ENCODE measurements at places on chromosomes 12 and 14.

GRCh38 chr14:94494085-94494484 is 15.2 kb downstream of the SERPINA12 start:
- H3K27ac ChIP-seq = no peak overlapping the region
- no peak overlapping the region for H3K4me3 ChIP-seq
- no peaks in the 10 kb centered on the region for H3K4me1 ChIP-seq
- no peaks in the 10 kb centered on the region for H3K36me3 ChIP-seq
- no peak for DNase-seq

DNA sequence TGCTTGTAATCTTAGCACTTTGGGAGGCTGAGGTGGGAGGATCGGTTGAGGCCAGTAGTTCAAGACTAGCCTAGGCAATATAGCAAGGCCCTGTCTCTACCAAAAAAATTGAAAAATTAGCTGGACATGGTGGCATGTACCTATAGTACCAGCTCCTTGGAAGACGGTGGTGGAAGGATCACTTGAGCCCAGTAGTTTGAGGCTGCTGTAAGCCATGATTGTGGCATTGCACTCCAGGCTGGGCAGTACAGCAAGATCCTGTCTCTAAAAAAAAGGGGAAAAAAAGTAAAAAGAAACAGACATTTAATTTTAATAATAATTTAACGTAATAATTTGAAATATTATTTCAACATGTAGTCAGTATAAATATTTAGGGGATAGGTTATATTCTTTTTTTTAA is 16.1 kb downstream of the MON2 start:
- no peak overlapping the region for H3K27ac ChIP-seq
- no peak overlapping the region for H3K4me3 ChIP-seq
- H3K27me3 ChIP-seq = no peaks in the 10 kb centered on the region
- H3K4me1 ChIP-seq = peaks cover 16% of the 10 kb centered on the region

GRCh38 chr12:93146970-93147369 is 217.9 kb upstream of the EEA1 start:
- peaks cover 4% of the 10 kb centered on the region for H3K36me3 ChIP-seq
- no peak overlapping the region for H3K27ac ChIP-seq
- no peak overlapping the region for H3K4me3 ChIP-seq

- no peaks in the 10 kb centered on the region for H3K36me3 ChIP-seq
- no peaks in the 10 kb centered on the region for H3K4me1 ChIP-seq
- no peak overlapping the region for H3K4me3 ChIP-seq
- H3K27me3 ChIP-seq = peaks cover 7% of the 10 kb centered on the region
- no peak overlapping the region for H3K27ac ChIP-seq
Measured at GRCh38 chr14:105205673-105206208, 24.6 kb upstream of the NUDT14 start.

DNA sequence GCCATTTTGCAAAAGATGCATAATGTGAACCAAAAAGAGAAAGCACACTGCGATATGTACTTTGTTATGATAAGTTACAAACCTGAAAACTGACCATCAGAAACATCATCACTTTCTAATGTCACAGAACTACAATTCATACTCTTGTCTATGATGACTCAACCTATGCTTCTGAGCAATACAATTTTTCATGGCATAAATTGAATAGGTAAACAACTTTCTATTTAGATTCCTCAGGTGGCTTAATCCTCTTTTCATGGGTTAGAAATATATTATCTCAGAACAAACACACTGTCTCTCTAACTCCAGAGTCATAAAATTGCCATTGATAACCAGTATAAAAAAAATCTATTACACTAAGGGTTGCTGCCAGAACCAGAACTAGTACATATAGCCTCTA is 1715.0 kb upstream of the FLRT2 start:
- no peak for DNase-seq
- no peak overlapping the region for H3K27ac ChIP-seq
- no peaks in the 10 kb centered on the region for H3K27me3 ChIP-seq
- H3K36me3 ChIP-seq = no peaks in the 10 kb centered on the region

- H3K4me3 ChIP-seq = no peak overlapping the region
- H3K27me3 ChIP-seq = peaks cover 4% of the 10 kb centered on the region
- H3K4me1 ChIP-seq = no peaks in the 10 kb centered on the region
Measured at GRCh38 chr12:130713581-130713991, 2.5 kb downstream of the RIMBP2 start.

- peaks cover 83% of the 10 kb centered on the region for H3K4me1 ChIP-seq
- H3K27me3 ChIP-seq = no peaks in the 10 kb centered on the region
- no peak overlapping the region for H3K27ac ChIP-seq
- H3K4me3 ChIP-seq = no peak overlapping the region
Measured at GRCh38 chr14:71451501-71451900, 480.7 kb upstream of the RGS6 start.

- H3K36me3 ChIP-seq = no peaks in the 10 kb centered on the region
- no peaks in the 10 kb centered on the region for H3K4me1 ChIP-seq
- no peak overlapping the region for H3K27ac ChIP-seq
- no peak for DNase-seq
- no peak overlapping the region for H3K4me3 ChIP-seq
Measured at GRCh38 chr14:28576523-28576922, 190.1 kb upstream of the FOXG1 start.

- H3K27me3 ChIP-seq = no peaks in the 10 kb centered on the region
- no peak overlapping the region for H3K4me3 ChIP-seq
- H3K4me1 ChIP-seq = no peaks in the 10 kb centered on the region
- no peak overlapping the region for H3K27ac ChIP-seq
Measured at GRCh38 chr14:36113341-36113740, 63.2 kb downstream of the PTCSC3 start.

DNA sequence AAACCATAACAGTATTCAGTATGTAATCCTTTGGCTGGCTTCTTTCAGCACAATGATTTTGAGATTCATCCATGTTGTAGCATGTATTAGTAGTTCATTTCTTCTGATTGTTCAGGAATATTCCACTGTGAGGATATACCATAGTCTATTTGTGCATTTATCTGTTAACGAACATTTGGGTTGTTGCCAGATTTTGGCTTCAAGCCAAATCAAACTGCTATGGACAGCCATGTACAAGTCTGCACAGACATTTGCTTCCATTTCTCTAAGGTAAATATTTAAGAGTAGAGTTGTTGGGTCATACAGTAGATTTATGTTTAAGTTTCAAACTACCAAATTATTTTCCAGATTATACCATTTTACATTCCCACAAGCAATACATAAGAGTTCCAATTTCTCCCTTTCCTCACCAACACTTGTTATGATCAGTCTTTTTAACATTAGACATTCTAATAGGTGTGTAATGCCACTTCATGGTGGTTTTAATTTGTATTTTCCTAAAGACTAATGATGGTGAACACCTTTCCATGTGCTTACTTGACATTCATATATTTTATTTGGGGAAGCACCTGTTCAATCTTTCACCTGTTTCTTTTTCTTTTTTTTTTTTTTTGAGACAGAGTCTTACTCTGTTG is 56.6 kb downstream of the ZFYVE21 start:
- no peak overlapping the region for H3K4me3 ChIP-seq
- no peaks in the 10 kb centered on the region for H3K4me1 ChIP-seq
- H3K27ac ChIP-seq = no peak overlapping the region
- no peaks in the 10 kb centered on the region for H3K27me3 ChIP-seq
- no peak for DNase-seq

- peaks cover 21% of the 10 kb centered on the region for H3K36me3 ChIP-seq
- H3K27me3 ChIP-seq = no peaks in the 10 kb centered on the region
- no peak overlapping the region for H3K4me3 ChIP-seq
Measured at GRCh38 chr14:92675976-92676375, 72.5 kb downstream of the LGMN start.

- H3K27me3 ChIP-seq = no peaks in the 10 kb centered on the region
- no peak for DNase-seq
Measured at GRCh38 chr12:45827974-45828373, 98.5 kb downstream of the ARID2 start.

GRCh38 chr12:93237235-93237915 is 140.3 kb upstream of the NUDT4 start:
- H3K4me3 ChIP-seq = no peak overlapping the region
- DNase-seq = no peak
- H3K27me3 ChIP-seq = no peaks in the 10 kb centered on the region
- peaks cover 17% of the 10 kb centered on the region for H3K36me3 ChIP-seq
- H3K27ac ChIP-seq = no peak overlapping the region

DNA sequence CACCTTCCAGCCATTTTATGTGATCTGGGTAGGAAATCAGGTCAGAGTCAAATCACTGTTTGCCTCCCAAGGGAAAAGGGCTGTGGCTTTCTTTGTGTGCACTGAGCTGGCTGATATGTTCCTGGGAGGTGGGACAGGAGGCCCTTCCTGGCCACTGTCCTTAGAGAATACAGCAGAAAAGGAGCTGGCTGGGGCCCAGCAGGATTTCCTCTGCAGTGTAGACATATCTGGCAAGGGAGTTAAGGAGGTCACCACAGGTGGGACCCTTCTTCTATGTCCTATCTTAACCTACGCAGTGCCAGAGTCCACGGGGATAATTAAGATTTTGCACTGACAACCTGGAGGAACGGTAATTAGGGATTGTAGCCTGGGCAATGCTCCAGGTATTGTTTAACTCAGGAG is 145.3 kb downstream of the NTF3 start:
- peaks cover 14% of the 10 kb centered on the region for H3K27me3 ChIP-seq
- H3K4me1 ChIP-seq = peaks cover 19% of the 10 kb centered on the region
- no peak for DNase-seq
- no peaks in the 10 kb centered on the region for H3K36me3 ChIP-seq

- H3K4me1 ChIP-seq = no peaks in the 10 kb centered on the region
- no peaks in the 10 kb centered on the region for H3K36me3 ChIP-seq
- peaks cover 1% of the 10 kb centered on the region for H3K27me3 ChIP-seq
- H3K27ac ChIP-seq = no peak overlapping the region
- DNase-seq = no peak
Measured at GRCh38 chr12:72093424-72093823, 154.8 kb downstream of the TPH2 start.

DNA sequence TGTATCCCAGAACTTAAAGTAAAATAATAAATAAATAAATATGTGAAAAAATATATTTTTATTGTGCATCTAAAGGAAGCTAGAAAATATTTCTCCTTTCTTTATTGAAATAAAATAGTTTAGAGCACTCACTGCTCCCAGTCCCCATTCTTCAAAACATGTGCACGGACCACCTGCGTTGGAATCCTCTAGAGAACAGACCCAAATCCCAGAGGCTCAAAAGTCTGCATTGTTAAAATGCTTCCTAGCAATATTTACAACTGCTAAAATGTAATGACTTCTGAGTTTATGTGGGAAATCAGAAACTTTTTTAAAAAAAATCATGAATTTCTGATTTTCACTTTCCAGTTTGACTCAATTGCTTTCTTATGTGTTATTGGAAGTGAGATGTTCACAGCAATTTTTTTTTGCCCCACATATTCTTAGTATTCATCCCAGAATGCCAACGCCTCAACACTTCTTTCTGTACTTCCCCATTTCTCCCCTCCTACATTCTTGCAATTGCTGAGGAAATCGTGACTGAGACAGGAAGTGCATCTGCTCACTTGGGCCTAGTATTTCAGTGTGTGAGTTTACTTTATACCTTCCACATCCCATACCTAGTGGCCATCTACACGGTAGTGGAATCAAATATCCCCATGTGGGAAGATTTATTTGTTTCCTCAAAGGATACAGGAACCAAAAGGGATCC is 116.0 kb upstream of the FLRT2 start:
- peaks cover 5% of the 10 kb centered on the region for H3K36me3 ChIP-seq
- H3K27ac ChIP-seq = no peak overlapping the region
- H3K4me1 ChIP-seq = peaks cover 58% of the 10 kb centered on the region
- DNase-seq = no peak
- peaks cover 2% of the 10 kb centered on the region for H3K27me3 ChIP-seq
- H3K4me3 ChIP-seq = no peak overlapping the region

DNA sequence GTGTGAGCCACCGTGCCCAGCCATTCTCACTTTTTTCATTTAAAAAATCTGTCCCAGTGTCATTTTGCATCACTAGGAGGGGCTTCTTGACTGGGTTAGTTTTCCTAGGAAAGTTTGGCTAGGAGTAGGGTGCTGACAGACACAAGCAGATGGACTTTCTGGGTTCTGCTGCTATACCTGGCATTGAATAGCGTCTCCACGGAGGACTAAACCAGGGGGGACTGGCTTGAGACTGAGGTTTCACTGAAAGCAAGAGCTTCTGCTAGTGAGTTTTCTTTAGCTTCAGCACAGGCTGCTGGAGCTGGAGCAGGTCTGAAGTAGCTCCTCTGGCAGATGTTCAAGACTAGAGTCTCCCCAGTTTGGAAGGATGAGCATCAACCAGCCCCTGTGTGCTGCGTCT is 1.4 kb downstream of the SLC10A1 start:
- no peak for DNase-seq
- H3K27me3 ChIP-seq = peaks cover 13% of the 10 kb centered on the region
- no peak overlapping the region for H3K4me3 ChIP-seq
- no peaks in the 10 kb centered on the region for H3K36me3 ChIP-seq
- H3K4me1 ChIP-seq = no peaks in the 10 kb centered on the region

DNA sequence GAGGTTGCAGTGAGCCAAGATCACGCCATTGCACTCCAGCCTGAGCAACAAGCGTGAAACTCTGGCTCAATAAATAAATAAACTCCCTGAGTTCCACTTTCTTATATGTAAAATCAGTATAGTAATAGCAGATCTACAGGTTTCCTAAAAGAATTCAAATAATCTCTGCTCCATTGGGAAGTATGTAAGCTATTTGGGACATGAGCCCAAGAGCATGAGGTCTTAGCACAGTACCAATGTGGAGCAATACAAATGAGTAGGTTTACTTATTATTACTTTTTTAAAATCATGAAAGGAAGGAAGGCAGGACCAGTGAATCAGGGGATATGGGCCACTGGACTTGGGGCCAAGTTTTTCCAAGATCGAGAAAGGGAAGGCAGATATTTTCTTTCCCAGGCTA is 216.9 kb upstream of the DIO2 start:
- peaks cover 41% of the 10 kb centered on the region for H3K4me1 ChIP-seq
- no peak overlapping the region for H3K4me3 ChIP-seq
- H3K27me3 ChIP-seq = no peaks in the 10 kb centered on the region
- no peak for DNase-seq
- H3K27ac ChIP-seq = no peak overlapping the region

GRCh38 chr12:68229956-68230355 is 4.3 kb upstream of the IL26 start:
- H3K4me3 ChIP-seq = no peak overlapping the region
- no peak for DNase-seq
- H3K27me3 ChIP-seq = peaks cover 31% of the 10 kb centered on the region
- no peak overlapping the region for H3K27ac ChIP-seq
- no peaks in the 10 kb centered on the region for H3K36me3 ChIP-seq

DNA sequence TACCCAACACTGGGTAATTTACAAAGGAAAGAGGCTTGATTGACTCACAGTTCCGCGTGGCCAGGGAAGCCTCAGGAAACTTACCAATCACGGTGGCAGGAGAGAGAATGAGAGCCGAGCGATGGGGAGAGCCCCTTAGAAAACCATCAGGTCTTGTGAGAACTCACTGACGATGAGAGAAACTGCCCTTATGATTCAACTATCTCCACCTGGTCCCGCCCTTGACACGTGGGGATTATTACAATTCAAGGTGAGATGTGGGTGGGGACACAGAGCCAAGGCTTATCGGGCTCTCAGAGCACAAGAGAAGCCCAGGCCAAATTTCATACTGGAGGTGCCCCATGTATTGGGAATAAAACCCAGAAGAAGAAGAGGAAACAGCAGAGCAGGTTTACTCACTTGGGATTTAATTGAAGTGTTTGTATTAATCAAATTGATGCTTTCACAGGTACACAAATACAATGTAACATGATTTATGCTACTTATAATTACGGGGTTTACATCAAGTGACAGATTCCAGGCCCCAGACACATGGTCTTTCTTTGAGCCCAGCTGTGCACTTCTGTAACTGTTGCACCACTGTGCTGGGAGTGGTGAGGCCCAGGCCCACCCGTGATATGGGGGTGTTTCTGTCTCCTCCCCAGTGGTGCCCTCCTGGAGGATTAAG is 8.2 kb upstream of the CCDC85C start:
- H3K27ac ChIP-seq = no peak overlapping the region
- H3K4me1 ChIP-seq = peaks cover 27% of the 10 kb centered on the region
- no peak for DNase-seq
- H3K27me3 ChIP-seq = no peaks in the 10 kb centered on the region
